ENCODE measurements at places on chromosomes 12 and 14. TPM values are rescaled to one million over a fixed set of nuclear protein-coding genes. Genes with fewer than 3 reads are reported as not detected.

GRCh38 chr12:91926848-91927247, 218.8 kb downstream of the BTG1 start:
- peaks cover 9% of the 10 kb centered on the region for H3K4me1 ChIP-seq
- no peak overlapping the region for H3K27ac ChIP-seq
- H3K36me3 ChIP-seq: no peaks in the 10 kb centered on the region
- H3K4me3 ChIP-seq: no peak overlapping the region
- H3K27me3 ChIP-seq: no peaks in the 10 kb centered on the region

DNA sequence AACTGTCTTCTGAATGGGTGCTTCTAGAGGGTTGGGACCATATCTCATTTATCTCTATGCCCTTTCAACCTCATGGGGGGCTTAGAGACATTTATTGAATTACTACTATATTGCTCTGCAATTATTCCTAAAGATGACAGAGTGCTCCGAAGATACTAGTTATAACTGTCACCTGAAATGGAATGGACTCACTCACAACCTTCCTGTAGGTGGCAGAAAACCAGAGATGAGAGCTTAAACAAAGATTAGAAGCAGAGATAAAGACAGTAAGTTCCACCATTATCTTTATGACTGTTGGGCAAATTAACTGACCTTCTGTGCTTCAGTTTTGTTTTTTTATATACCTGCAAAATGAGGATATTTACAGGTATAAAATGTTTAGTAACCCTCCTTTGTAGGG, 31.5 kb upstream of the GTF2A1 start:
- no peak overlapping the region for H3K4me3 ChIP-seq
- H3K4me1 ChIP-seq: no peaks in the 10 kb centered on the region
- H3K27ac ChIP-seq: no peak overlapping the region
- no peaks in the 10 kb centered on the region for H3K27me3 ChIP-seq

DNA sequence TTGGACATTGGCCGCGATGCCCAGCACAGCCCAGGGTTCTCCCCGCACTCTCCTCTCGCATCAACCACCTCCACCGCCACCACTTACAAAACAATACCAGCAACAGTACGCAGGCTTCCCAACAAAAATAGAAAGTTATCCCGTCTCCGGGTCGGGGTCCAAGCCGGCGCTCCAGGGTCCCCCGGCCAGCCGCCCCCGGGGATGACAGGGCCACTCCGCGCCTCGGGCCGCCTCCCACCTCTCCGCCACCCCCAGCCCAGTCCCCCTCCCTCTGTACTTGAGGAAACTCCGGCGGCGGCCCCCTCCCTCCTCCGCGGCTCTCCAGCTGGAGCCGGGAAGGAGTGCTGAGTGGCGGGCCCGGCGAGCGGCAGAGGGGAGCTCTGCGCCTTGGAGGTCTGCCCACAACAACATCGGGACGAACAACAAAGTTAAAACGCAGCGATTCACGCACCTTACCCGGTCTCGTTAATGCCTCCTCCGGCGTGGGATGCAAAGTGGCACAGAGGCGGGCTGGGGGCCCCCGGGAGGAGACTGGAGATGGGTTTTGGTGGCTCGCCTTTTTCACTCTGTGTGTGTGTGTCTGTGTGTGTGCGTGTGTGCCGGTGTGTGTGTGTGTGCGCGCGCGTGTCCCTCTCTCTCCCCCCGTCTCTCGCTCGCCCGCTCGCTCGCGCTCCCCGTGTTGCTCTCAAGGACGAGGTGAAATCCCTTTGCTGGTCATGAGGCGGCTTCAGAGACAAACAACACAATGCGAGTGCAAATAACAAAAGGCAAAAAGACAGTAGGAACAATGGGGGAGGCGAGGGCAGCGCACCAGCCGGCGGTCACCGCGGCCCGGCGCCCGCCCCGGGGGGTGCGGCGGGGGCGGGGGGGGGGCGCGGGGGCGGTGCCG, 386.8 kb downstream of the BCAT1 start:
- H3K4me3 ChIP-seq: peak overlapping the region; percentile 85
- H3K27me3 ChIP-seq: no peaks in the 10 kb centered on the region
- H3K4me1 ChIP-seq: peaks cover 35% of the 10 kb centered on the region
- H3K27ac ChIP-seq: peak overlapping the region; percentile 92

DNA sequence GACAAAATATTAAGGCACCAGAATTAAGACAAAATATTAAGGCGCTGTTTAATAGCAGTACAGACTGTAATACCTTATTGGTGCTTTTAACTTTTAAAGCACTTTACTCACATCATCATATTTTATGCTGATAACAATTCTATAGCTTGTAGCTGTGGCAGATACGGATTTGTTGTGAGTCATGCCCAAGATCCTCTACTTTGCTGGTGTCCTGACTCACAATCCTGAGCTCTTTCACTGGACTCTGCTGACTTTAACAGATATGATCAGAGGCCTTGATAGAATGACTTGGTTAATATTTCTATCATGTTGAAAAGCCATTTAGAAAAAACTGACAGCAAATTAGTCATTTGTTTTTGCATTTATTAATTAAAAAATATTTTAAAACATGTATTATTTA, 99.0 kb upstream of the PKP2 start:
- H3K27ac ChIP-seq: no peak overlapping the region
- no peaks in the 10 kb centered on the region for H3K4me1 ChIP-seq
- no peak for DNase-seq
- no peaks in the 10 kb centered on the region for H3K36me3 ChIP-seq

DNA sequence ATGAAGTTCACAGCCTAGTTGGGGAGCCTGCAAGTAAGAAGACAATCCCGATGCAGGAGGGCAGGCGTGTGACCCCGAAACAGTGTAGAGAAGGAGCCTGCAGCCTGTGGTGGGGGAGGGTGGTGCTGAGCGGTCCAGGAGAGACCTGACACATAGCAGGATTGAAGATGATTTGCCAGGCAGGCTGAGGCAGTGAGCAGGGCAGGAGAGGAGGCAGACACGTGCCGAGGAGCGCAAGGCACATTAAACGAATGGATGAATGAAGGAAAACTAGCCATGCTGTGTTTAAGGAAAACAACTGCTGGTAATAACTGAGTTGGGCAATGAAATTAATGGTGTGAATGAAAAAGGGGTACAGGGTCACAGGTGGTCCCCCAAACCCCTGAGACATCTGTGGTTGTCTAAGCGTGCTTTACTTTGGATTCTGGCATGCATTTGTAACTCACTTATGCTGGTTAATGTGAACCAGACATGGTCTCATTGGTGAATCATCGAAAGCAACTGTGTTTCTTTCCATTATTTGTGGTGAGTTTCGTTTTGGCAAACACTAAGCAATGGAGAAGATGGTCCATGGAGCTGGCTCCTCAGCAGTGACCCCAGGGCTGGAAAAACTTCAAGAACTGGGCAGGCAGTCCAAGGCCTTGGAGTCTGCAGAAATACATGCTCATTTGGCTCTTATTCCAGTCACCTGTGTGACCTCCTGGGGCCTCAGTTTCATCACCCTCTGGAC, 96.9 kb upstream of the EVL start:
- peak overlapping the region; percentile 16 for H3K4me3 ChIP-seq
- no peaks in the 10 kb centered on the region for H3K36me3 ChIP-seq
- H3K27me3 ChIP-seq: no peaks in the 10 kb centered on the region
- peaks cover 36% of the 10 kb centered on the region for H3K4me1 ChIP-seq
- DNase-seq: no peak

GRCh38 chr12:81963636-81964035, 204.5 kb upstream of the PPFIA2 start:
- H3K27ac ChIP-seq: no peak overlapping the region
- H3K27me3 ChIP-seq: peaks cover 5% of the 10 kb centered on the region
- H3K4me1 ChIP-seq: no peaks in the 10 kb centered on the region
- DNase-seq: no peak

DNA sequence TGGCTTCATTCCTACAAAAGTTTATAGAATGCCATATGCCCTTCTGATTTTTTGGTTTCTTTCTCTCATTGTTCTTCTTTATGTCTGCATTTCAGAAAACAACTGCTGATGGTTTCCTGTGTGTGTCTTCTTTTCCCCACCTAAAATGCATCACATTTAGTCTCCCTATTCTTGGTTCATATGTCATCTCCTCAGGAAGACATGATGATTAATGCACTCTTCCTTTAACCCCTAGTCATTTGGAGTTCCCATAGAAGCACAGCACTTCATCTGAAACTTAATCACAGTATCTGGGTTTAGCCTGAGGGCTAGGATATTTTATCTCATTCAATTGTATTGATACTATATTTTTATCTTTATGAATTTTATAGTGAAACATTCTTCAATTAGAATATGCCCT, 21.5 kb downstream of the GNPNAT1 start:
- H3K4me3 ChIP-seq: no peak overlapping the region
- no peak overlapping the region for H3K27ac ChIP-seq
- DNase-seq: no peak
- peaks cover 16% of the 10 kb centered on the region for H3K36me3 ChIP-seq

GRCh38 chr12:103832048-103832997, 8.7 kb downstream of the NT5DC3 start:
- H3K27ac ChIP-seq: peak overlapping the region; percentile 81
- peaks cover 7% of the 10 kb centered on the region for H3K36me3 ChIP-seq
- H3K4me1 ChIP-seq: peaks cover 70% of the 10 kb centered on the region
- no peaks in the 10 kb centered on the region for H3K27me3 ChIP-seq
- no peak for DNase-seq

Gene VWF
- 0.07 TPM for total RNA-seq

DNA sequence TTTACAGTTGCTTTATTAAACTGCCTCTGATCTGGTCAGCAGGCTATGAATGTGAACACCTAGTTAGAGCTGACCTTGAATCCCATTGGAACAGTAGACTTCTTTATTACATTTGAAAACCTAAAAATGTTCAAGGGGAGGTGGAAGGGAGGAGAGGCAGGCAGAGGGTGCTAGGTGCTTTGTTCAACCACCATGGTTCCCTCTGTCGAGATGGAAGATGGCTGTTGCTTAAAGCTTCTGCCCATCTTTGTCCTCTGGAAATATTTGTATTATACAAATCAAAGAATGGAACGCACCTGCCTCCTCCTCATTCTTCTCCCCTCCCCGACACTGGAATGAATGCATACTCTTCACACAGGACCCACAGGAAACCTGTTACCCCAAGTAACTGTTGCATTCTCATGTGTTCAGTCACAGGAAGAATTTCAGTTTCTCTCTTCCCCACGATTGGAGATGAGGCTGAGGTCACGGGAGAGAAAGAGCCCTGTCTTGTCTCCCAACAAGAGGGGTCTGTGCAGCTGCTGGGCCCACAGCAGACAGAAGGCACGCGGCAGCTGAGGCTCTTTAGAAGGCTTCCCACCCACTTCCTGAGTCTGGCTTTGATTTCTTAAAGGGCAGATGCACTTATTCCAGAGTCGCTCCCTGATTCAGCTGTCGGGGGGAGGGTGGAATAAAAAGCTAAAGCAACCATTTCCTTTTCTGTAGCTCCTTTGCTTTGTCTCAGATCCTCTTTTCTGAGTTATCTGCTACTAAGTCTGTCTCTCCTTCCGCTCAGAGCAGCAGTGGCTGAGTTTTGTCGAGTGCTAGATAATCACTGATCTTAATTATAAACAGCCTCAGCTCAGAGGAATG, 217.9 kb upstream of the BTG1 start:
- H3K4me1 ChIP-seq: peaks cover 24% of the 10 kb centered on the region
- H3K4me3 ChIP-seq: peak overlapping the region; percentile 57
- no peaks in the 10 kb centered on the region for H3K27me3 ChIP-seq

GRCh38 chr14:27175489-27175888, 577.7 kb upstream of the NOVA1 start:
- H3K27me3 ChIP-seq: no peaks in the 10 kb centered on the region
- H3K4me3 ChIP-seq: no peak overlapping the region
- no peak overlapping the region for H3K27ac ChIP-seq
- H3K4me1 ChIP-seq: no peaks in the 10 kb centered on the region

DNA sequence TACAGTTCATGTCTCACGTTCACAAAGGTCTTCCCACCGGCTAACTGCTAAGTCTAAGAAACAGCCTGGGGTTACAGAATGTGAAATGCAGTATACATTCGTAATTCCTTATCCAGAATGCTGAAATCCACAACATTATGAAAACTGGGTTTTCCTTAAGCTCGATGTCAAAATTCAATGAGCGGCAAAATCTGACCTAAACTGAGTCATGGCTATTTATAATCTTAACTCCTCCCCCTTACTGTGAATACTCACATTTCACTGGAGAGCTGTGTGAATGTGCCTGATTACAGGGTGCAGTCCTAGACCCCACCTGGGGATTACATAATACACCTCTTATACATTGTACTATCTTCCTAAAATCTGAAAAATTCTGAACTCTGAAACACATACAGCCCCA, 35.3 kb downstream of the STX2 start:
- peaks cover 45% of the 10 kb centered on the region for H3K36me3 ChIP-seq
- H3K4me3 ChIP-seq: no peak overlapping the region
- no peak for DNase-seq
- peak overlapping the region; percentile 0 for H3K27ac ChIP-seq
- H3K27me3 ChIP-seq: no peaks in the 10 kb centered on the region

- no peak overlapping the region for H3K4me3 ChIP-seq
- H3K27me3 ChIP-seq: no peaks in the 10 kb centered on the region
- H3K27ac ChIP-seq: no peak overlapping the region
- no peak for DNase-seq
- peaks cover 12% of the 10 kb centered on the region for H3K4me1 ChIP-seq
- no peaks in the 10 kb centered on the region for H3K36me3 ChIP-seq
Observed at GRCh38 chr12:12744546-12745305, 27.6 kb downstream of the CDKN1B start.

Gene LRRIQ1
- total RNA-seq: not detected

DNA sequence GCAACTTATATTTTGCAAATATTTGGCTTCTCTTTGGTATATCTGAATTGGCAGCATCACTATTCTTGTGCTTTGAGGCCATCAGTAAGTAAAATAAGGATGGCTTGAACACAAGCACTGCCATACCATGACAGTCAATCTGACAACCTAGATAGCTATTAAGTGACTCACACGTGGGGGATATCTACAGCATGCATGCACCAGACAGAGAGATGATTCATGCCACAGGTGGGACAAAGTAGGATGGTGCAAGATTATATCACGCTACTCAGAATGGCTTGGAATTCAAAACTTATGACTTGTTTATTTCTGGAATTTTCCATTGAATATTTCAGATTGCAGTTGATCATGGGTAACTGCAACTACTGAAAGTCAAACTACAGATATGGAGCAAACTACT, 675.6 kb upstream of the MDGA2 start:
- no peaks in the 10 kb centered on the region for H3K27me3 ChIP-seq
- no peak overlapping the region for H3K27ac ChIP-seq
- no peaks in the 10 kb centered on the region for H3K36me3 ChIP-seq
- H3K4me3 ChIP-seq: no peak overlapping the region
- no peaks in the 10 kb centered on the region for H3K4me1 ChIP-seq

Gene CLEC4D
- not detected for total RNA-seq

GRCh38 chr14:23006544-23007419, 3.2 kb downstream of the C14orf93 start:
- peak overlapping the region; percentile 90 for H3K27ac ChIP-seq
- H3K4me3 ChIP-seq: peak overlapping the region; percentile 74
- peaks cover 50% of the 10 kb centered on the region for H3K4me1 ChIP-seq
- peak; percentile 97 for DNase-seq
- H3K36me3 ChIP-seq: no peaks in the 10 kb centered on the region

Gene ADAM20
- 0.35 TPM for total RNA-seq

- H3K4me1 ChIP-seq: peaks cover 14% of the 10 kb centered on the region
- no peak overlapping the region for H3K27ac ChIP-seq
- peaks cover 3% of the 10 kb centered on the region for H3K27me3 ChIP-seq
Observed at GRCh38 chr12:102479099-102479885, 1.1 kb downstream of the IGF1 start.

GRCh38 chr14:22748206-22748605, 18.3 kb upstream of the OXA1L start:
- DNase-seq: no peak
- H3K27me3 ChIP-seq: peaks cover 12% of the 10 kb centered on the region
- H3K27ac ChIP-seq: no peak overlapping the region

All from chondrocyte (in vitro differentiated cells).